ENCODE measurements at places on chromosomes 1 and 21.

- no peak for DNase-seq
Measured at GRCh38 chr1:173149887-173150286, 57.2 kb downstream of the TNFSF4 start.

GRCh38 chr1:118258975-118259374, 73.9 kb upstream of the SPAG17 start:
- DNase-seq: no peak

- no peak for DNase-seq
Measured at GRCh38 chr1:98903261-98903660, 101.4 kb downstream of the PLPPR5 start.

- DNase-seq: no peak
Measured at GRCh38 chr1:230186874-230187273, 119.8 kb downstream of the GALNT2 start.

DNA sequence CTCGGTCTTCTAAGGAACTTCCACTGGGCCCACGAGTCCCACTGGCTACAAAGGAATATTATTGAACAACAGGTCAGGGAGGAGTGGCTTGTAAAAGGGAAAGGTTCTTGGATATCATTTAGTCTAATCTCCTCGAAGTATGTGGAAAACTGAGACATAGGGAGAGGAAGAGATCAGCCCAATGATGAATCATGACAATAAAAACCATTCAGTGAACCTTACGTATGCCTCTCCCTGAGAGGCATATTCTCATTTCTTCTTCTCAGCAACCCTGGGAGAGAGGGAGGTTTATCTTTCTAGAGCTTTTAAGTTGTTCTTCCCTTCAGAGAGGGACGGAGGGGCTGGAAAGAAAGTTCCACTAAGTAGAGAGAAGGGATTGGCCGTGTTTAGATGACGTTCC, 5.3 kb upstream of the MOB3C start:
- DNase-seq: no peak

- DNase-seq: no peak
Measured at GRCh38 chr1:244196571-244197285, 145.6 kb downstream of the ZBTB18 start.

DNA sequence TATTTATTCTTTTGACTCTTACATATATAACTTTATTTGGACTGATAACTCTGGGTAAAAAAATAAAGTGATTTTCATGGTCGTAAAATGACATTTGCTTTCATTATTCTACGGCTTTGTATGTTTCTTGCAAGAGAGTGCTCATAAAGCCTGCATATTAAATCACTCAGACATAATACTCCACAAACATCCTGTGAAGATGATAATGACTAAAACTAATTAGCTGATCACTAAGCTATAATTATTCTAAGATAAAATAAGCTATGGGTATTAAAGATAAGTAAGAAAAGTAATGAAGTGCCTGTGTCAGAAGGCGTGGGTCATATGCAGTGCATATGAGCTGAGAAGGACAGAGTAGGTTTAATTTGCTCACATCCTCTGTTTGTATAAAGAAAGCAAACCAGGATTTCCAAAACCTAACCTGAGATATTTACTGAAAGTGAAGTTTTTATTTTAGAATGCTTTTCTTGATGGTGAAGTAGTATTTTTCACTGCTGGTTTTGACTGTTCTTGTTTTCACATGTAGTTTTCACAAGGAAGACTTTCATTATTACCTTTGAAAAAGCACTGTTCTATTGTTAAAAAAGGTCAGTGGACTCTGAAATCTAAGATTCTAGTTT, 278.8 kb downstream of the AMY1C start:
- DNase-seq: no peak

GRCh38 chr1:238052496-238053266, 162.0 kb upstream of the ZP4 start:
- no peak for DNase-seq

DNA sequence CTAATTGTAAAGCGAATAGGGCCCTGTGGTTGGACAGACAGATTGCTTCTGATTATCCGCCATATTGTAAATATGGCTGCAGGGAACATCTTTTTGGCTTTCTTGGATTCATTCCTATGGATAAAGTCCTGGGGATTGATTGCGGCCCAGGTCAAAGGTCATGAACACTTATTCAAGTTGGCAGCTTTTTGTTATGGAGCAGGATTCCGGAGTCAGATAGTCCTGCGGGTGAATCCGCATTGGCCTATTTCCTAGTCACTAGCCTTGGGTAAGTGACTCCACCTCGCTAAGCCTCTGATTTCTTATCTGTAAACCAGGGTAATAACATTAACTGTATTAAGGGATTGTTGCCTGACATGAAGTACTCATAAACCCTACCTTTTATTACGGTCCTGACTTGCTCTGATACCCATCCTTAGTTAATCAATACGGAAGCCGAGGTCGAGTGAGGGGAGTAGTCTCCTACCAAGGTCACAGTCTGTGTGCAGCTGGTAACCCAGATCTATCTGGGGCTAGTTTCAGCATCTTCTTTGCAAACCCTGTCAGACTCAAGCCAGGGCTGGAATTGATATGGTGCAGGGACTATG, 31.7 kb downstream of the EDN2 start:
- no peak for DNase-seq

GRCh38 chr1:114338191-114338890, 172.7 kb downstream of the TRIM33 start:
- no peak for DNase-seq

DNA sequence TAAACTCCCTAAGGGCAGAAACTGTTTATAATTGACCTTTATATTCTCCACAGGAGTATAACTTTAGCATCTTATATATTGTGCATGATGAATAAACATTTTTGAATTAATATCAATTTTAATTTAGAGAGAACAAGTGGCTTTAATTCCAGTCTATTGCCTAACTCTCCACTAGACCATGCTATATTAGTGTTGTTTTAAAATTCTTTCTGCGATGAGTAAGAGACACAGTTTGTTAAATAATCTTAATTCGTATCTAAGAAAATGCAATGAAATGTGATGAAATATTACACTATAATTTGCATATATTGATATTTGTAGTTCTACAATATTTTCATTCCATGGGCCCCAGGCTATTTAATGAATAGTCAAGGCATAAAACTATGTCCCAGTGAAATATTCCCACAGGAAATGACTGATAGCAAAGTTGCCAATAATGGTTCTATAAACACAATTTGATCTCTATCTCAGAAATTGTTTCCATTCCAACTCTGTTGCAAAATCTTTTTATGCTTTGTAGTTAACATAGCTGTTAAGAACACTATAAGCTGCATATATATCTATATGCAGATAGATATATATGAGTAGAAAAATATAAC, 2.9 kb upstream of the SYDE2 start:
- no peak for DNase-seq

GRCh38 chr1:150511551-150511950, 3.6 kb downstream of the ECM1 start:
- DNase-seq: no peak

DNA sequence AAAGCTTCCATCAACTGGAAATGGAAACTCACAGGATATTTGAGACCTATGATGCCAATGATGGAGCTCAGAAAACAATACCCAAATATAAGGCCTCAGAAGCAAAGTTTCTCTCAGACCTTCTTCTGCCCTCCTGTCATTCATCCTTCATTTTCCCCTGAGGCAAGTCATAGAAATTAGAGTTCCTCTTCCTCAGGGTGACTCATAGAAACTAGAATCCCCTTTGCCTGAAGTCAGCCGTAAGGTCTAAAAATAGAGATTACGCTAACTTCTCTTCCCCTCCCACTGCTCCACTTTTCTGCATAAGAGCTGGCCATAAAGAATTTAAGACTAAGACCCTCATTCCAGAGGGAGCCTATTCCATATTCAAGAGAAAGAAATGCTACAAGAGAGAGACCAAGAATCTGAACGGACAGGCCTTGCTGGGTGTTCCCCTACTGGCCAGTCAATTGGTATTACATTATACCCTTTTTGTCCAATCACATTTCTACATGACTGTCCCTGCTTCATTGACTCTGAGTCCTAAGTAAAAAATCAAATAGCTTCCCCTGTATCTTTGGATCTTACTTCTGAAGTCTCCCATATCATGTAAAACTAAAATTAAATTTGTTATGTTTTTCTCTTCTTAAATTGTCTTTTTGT, 994.9 kb downstream of the ADGRL2 start:
- DNase-seq: no peak

DNA sequence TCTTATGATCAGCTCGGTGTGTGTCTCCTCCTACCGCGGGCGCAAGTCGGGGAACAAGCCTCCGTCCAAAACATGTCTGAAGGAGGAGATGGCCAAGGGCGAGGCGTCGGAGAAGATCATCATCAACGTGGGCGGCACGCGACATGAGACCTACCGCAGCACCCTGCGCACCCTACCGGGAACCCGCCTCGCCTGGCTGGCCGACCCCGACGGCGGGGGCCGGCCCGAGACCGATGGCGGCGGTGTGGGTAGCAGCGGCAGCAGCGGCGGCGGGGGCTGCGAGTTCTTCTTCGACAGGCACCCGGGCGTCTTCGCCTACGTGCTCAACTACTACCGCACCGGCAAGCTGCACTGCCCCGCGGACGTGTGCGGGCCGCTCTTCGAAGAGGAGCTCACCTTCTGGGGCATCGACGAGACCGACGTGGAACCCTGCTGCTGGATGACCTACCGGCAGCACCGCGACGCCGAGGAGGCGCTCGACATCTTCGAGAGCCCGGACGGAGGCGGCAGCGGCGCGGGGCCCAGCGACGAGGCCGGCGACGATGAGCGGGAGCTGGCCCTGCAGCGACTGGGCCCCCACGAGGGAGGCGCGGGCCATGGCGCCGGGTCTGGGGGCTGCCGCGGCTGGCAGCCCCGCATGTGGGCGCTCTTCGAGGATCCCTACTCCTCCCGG, 1.5 kb downstream of the KCNC4 start:
- no peak for DNase-seq

- no peak for DNase-seq
Measured at GRCh38 chr21:45390121-45390751, 14.7 kb upstream of the COL18A1 start.

DNA sequence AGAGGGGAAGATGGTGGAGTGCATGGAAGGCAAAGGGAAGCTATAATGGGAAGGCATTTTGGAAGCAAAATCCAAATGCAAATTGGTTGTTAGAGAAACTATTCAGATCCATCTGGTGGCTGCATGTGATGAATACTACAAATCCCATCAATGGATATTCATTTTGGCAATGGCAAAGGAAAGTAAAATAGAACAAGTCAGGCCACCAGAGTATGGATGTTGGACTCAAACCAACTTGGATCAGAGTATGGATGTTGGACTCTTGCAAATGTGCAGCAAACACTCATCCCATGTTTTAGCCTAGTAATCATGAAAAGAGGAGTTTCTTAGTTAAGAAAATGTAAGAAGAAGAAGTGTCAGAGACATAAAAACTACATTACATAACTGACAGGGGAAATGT, 289.6 kb upstream of the DAB1 start:
- no peak for DNase-seq

- no peak for DNase-seq
Measured at GRCh38 chr21:32423320-32424190, 11.0 kb downstream of the EVA1C start.

DNA sequence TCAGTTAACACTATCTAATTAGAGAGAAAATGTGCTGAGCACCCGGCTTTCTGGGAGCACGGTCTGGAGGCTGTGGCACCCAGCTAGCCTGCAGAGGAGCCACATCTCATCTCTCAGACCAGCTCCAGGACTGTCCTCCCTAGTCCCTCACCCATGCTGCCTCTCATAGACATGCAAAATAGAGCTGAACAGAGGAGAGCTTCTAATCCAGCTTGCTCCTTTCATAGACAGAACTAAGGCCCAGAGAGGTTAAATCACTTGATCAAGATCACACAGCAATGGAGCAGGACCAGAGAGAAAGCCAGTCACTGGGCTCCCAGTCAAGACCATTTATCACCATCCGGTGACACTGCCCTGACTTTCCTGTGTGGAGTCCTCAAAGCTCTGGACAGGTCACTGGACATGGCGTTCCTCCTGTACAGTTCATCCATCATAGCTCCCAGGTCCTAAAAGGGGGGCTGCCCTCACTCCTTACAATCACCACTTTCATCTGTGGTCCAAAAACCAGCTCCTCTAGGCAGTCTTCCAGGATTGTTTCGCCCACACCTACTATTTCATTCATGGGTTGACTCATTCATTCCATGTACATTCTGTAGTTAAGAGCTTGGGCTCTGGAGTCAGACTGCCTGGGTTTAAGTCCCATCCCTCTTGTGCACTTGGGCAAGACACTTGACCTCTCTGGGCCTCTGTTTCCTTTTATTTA, 8.8 kb upstream of the CAMK2N1 start:
- DNase-seq: no peak

GRCh38 chr1:24586970-24587820, 31.3 kb downstream of the NCMAP start:
- DNase-seq: peak; percentile 70

GRCh38 chr21:17777072-17777765, 41.9 kb downstream of the C21orf91 start:
- no peak for DNase-seq

DNA sequence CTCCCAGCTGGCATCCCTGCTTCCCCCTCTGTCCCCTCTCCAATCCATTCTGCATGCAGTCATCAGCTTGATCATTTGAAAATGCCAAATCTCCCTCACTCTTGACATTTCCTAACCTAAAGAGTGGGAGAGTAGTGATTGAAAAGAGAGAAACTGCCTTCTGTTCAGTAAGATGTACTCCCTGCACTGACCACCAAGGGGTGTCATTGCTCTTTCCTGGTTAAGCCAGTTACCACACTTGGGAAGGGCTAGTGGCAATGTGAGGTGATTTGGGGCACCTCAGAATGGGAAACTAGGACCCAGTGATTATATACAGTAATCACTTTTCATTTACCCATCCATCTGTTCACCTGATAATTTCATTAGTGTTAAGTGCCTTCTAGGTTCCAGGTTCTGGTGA, 6.9 kb upstream of the TMEM269 start:
- peak; percentile 30 for DNase-seq
